ENCODE measurements at places on chromosomes 5 and 9.

DNA sequence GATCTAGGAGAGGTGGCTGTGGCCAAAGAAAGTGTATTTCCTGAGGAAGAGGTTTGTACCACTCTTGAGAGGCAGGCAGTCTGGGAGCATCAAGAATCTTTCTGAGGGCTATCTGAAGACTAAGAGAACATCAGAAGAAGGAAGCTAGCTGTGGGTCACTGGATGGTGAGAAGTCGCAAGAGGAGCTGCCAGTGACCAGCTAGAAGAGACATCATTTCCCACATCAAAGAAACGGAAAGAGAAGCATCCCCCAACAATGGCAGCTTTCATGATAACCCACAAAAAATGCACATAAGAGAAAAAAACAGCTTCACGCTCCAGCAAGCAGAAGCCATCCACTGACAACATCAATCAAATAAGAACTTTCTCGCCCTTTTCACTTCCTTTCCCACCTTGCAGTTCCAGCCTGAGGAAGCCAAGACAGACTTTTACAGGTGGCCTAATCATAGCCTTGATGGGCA, 25.0 kb upstream of the CEP78 start:
- DNase-seq, result no peak

GRCh38 chr9:72980600-72981265, 27.9 kb upstream of the ALDH1A1 start:
- no peak for DNase-seq

GRCh38 chr5:96582343-96582742, 79.8 kb upstream of the CAST start:
- peak; percentile 52 for DNase-seq

DNA sequence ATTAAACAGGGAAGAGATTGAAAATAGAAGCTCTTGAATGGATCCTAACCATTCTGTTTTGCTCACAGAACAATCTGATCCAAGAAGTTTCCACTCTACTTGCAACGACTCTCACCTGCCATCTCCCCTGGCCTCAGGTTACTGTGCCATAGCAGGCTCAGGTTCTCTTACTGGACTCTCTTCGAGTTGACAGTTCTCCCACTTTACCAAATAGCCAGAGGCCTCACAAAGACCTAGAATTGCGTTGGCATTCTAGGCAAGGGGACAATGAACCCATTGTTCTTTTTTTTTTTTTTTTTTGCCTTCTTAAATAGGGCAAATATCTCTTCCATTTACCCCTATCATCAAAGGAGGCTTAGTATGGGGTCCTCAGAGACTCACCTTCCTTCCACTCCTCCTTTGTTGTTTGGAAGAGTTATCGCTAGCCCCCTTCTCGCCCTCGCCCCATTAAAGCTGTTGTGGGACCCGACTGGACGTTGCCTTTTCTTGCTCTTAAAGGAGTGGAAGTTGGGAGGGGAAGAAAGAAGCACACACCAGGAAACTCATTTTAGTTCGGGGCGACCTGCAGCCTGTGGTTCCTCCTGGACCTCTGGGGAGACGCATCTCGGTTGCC, 688 bp upstream of the PLPPR1 start:
- no peak for DNase-seq

- no peak for DNase-seq
These were observed 69.6 kb upstream of the CACNA1B start for GRCh38 chr9:137807721-137808703.

- no peak for DNase-seq
These were observed 486.7 kb downstream of the RAB3C start for GRCh38 chr5:59069438-59070079.

GRCh38 chr5:11334404-11334803, 569.8 kb downstream of the CTNND2 start:
- no peak for DNase-seq

DNA sequence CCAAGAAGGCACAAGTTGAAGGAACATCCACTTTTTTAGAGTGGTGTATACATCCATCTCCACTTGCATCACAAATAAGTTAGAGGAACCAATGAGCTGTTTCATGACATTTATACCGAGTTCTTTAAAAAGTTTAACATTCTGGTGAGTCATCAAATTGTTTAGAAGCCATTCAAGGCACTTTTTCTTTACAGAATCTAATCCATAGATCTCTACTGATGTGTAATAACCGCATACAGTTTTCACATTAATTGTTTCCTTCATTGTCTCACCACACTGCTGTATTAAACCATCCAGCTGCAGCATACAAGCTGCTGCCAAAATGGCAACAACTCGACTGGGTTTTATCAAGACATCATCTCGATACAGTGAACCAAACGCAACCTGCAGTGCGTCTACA, 744 bp downstream of the GMCL2 start:
- no peak for DNase-seq

- peak; percentile 46 for DNase-seq
These were observed at the start of gene PCDHB6 for GRCh38 chr5:141149812-141150211. TSS of gene PCDHB6 (plus strand) at chr5:141150057. CDS start at chr5:141150258, 201 bp downstream.

DNA sequence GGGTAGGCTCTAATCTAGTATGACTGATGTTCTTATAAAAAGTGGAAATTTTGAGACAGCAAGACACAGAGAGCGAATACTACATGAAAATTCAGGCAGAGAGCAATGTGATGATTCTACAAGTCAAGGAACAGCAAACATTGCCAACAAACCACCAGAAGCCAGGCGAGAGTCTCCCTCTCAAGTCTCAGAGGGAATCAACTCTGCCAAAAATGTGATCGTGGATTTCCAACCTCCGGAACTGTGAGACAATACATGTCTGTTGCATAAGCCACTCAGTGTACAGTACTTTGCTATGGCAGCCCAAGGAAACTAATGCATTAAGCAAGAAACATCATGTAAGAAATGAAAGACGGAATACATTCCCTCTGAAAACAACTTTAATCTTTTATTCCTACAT, 52.1 kb upstream of the CCNG1 start:
- no peak for DNase-seq

GRCh38 chr9:68996462-68996861, 17.5 kb downstream of the PRKACG start:
- DNase-seq, result no peak

DNA sequence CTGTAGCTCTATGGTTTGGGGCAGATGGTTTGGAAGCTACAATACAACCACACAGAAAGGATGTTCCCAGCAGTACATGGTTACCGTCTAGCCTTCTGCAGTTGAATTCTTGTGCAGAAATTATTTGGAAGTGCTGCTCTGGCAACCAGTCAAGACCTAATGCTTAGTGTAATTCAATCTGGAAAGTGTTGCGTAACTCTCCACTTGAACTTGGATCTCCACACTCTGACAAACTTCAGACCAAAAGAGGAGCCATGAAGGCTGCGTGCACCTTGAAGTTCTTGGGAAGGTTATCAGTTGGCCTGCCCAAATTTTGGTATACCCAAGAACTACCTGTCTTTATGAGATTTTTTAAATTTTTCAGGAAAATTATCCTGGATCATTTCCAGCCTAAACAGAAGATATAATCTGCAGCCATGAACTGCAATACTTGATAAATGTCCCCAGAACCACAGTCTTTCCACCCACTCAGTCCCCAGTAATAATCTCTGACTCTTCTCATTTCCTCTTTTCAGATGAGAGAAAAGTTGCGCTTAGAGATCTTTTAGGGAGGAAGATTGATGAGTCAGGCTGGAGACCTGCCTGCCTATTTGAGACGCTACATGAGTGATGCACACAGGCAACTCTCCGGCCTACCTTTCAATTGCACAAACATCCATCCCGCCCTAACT, 159.9 kb downstream of the FANCC start:
- DNase-seq, result no peak

GRCh38 chr5:154516475-154516874, 38.4 kb upstream of the HAND1 start:
- DNase-seq, result no peak

DNA sequence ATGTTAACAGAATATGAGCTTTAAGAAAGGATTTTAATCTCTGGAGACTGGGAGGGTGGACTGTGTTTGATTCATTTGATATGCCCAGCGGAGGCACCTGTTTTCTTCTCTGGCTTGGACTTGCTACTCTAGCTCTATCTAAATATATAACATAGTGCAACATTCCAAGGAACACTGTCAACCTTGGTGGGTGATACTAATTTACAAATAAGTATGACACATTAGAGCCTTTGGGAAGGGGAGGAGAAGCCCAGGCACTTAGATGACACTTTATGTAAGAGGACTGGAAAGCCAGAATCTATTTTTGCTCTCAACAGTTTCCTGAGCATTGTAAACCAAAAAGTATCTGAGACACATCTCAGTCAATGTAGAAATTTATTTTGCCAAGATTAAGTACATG, 83.4 kb upstream of the SHISAL2B start:
- DNase-seq, result no peak

- DNase-seq, result no peak
These were observed 18.8 kb downstream of the FTMT start for GRCh38 chr5:121870489-121870888.

GRCh38 chr5:55702598-55703345, 9.4 kb downstream of the SLC38A9 start:
- no peak for DNase-seq

GRCh38 chr5:102296178-102296817, at the start of gene SLCO4C1:
TSS of gene SLCO4C1 (minus strand) at chr5:102296284. CDS start at chr5:102296262, 22 bp downstream.
- DNase-seq, result peak; percentile 55

DNA sequence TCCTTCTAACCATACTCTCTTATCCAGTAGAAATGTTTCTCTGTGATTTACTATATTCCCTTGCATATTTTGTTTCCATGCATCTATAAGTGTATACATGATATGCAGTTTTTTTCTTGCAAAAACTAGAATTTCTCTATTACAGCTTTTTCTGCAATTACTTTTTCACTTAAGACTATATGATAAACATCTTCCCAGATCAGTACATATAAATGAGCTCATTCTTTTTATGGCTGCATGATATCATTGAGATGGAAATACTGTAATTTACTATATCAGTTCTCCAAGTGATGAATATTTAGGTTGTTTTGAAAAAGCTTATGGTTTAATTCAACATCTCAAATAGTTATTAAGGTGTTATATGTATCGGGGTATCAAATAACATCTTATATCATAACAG, 18.1 kb upstream of the ZNF608 start:
- DNase-seq, result no peak

DNA sequence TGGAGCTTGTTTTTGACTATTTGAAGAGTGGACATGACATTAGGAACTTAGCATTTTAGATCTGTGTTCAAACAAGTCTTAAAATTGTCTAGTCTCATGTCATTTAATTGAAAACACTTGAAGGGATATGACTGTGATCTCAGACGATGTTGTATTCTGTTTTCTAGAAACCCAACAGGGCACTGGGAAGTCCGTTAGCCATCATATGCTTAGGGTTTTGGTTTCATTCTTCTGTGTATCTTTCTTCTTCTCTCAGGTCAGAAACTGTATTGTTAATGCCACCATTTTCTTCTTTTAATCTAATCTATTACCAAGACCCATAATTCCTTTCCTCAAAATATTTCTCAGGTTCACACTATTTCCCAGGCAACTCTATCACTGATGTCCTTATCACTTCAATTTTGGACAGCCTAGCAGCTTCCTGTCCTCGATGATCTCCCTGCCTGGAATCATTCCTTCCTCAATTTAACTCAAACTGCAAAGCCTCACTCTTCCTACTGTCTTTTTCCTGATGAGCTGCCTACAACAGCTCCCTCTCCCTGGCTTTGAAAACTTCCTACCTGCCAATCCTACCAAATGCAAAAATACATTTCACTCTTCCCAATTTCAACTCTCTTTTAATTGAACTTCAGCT, 77.7 kb downstream of the MEF2C start:
- DNase-seq, result no peak

- peak; percentile 39 for DNase-seq
These were observed 31.1 kb upstream of the FGF1 start for GRCh38 chr5:142716963-142717362.

DNA sequence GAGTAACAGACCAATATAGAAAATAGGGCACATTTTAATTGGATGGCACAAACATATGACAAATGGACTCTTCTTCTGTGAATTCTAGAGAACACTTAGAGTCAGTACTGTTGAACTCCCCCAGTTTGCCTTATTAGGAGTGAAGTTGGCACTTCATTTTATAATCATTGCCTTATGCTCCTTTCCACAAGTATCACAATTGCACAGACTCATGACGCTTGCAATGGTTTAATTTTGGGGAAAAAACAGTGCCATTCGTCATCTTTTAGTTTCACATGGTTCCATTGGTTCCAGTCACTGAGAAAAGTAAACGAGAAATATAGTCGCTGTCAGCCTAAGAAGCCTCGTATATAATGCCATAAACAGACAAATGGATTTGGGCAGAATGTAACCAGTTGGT, 71.2 kb downstream of the LURAP1L start:
- DNase-seq, result no peak

DNA sequence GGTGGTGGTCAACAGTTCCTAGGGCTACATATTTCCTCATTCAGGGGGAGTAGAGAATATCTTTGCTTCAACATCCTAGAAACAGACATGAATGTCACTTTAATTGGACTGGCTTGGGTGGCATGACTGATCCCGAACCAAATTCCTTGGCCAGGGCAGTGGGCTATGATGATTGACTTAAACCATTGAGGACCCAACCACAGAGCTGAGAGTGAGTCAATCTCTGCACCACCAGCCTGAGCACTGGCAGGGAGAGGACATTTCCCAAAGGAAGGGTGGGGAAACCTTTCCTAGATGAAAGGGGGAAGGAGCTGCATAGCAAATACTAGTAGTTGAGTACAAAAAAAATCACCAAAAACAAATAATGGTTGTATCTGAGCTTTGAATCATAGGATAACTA, 52.8 kb upstream of the ENTREP1 start:
- no peak for DNase-seq

DNA sequence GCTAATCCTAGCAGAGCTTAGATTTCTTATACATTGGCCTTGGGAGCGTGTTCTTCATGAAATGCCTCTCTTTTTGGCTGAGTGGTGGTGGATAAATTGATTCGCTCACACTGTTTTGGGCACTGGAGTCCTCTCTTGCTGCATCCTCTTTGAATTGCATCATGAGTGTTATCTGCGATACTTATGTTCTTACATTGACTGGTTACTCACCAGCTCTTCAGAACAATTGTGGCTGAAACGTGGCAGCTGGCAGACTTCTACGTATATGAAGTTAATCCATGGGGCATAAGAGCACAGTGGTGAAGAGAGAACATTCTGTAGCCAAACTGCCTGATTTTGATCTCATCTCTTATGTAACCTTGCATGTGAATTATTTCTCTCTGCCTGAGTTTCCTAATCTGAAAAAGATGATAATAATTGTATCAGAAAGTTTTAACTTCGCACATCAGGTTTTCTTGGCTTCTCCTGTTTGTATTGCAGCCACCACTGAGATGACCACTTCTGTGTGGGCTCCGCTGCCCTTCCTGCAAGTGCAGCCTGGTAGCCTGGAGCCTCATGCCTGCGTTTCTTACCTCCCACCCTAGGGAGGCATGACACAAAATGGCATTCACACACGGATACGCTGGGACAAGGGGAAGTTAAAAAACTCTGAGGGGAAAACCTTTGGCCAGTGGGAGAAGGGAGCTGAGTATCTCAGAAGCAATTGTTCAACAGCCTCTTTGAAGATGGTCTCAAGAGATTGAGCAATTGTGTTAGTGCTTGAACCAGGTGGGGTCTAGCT, 295.2 kb downstream of the ARHGAP26 start:
- DNase-seq, result no peak

DNA sequence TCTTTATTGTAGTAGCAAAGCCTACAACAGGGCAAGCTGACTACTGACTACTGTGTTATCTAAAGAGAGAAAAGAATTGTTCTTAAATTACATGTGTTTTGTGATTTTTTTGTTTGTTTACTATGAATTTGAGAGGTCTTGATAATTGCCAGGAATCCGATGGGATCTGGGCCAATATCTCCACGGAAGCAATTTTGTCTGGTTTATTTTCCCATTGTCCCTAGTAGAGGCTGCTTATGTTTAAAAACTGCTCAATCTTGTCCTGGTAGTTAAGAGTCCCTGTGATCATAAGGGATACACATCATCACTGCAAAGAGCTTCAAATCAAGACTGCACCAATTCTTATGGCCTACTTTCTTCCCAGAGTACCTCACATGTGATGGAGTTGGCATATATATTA, 94.4 kb downstream of the GLDC start:
- DNase-seq, result no peak

Measured in NCI-H2227 treated with DMSO at 0.1 percent for 48 hours (cell line).